ENCODE measurements at places on chromosomes 1 and 21. TPM values are rescaled to one million over a fixed set of nuclear protein-coding genes. Genes with fewer than 3 reads are reported as not detected.
A peak's percentile ranks its signal among the peaks of the same experiment; 100 is the strongest.

- no peak for DNase-seq
These were observed 41.4 kb downstream of the ZMYM1 start for GRCh38 chr1:35120458-35121133.

DNA sequence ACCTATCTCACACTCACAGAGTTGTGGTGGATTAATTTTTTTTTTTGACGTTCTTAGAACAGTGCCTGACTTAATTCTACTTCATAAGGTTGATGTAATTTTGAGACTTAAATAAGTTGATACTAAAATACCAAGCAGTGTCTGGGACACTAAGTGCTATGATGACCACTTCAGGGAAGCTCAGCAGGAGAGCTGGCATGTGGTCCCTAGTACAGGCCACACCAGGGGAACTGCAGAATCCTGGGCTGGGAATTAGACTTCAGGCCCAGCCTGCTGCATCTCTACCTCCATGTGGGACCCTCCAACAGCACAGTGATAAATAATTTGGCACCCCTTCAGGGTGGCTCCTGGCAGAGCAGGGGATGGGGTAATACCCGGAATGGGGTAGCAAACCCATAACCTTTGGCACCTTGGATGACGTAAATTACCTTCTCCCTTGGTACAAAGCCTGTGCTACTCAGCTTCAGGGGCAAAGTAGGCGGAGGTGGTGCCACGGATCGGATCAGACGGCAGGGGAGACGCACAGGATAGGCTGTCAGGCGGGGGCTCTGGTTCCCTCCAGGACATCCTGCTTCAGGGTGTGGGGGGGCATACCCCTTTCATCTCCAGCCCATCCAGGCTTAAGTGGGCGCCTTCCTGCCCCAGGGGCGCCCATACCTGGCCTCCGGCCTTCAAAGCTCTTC is 4.8 kb downstream of the MFSD2A start:
- no peak for DNase-seq

The CCDC30 gene
- total RNA-seq: 9.4 TPM

GRCh38 chr1:223776826-223777454 is 64.6 kb downstream of the CAPN2 start:
- no peak for DNase-seq

GRCh38 chr1:31587720-31588423 is 11.6 kb downstream of the TINAGL1 start:
- peak; percentile 78 for DNase-seq

All from upper lobe of left lung (tissue), 6 donors.